ENCODE measurements at places on chromosomes 1 and 21. TPM values are rescaled to one million over a fixed set of nuclear protein-coding genes. Genes with fewer than 3 reads are reported as not detected.

GRCh38 chr1:2088458-2088857 is 38.2 kb downstream of the PRKCZ start:
- no peak for DNase-seq

DNA sequence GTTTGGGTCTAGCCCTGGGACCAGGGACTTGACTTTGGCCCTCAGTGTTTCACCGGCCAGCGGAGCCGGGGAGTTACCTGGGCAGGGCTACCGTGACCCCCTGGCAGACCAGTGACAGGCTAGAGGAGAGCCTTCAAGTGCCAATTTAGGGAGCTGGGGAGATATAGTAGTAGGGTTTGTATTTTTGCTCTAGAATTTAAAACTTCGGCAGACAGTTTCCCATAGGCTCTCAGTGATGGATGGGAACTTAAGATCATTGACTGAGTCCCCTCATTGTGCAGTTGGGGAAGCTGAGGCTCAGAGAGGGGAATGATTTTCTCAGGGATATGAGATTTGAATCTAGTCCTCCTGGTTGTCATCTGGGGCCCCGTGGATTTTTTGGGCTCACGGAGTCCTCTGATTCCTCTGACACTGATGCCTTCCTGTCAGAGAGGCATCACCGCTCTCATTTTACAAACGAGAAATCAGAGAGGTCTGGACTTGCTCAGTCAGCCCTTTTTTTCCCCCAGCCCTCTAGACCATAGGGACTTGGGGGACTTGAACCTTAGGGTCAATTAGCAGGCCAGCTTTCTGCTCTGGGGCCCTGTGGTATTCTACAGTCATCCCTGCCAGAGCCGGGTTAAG is 58.3 kb upstream of the ACOT11 start:
- DNase-seq = no peak

Gene HENMT1
- total RNA-seq = 7.0 TPM

Gene PPIE
- total RNA-seq = 36.3 TPM

Gene RGL1
- 52.6 TPM for total RNA-seq

- no peak for DNase-seq
Measured at GRCh38 chr21:41067709-41068108, 100.3 kb upstream of the BACE2 start.

Gene IBA57
- total RNA-seq = 13.5 TPM

- no peak for DNase-seq
Measured at GRCh38 chr1:42974767-42975437, 16.2 kb upstream of the SLC2A1 start.

DNA sequence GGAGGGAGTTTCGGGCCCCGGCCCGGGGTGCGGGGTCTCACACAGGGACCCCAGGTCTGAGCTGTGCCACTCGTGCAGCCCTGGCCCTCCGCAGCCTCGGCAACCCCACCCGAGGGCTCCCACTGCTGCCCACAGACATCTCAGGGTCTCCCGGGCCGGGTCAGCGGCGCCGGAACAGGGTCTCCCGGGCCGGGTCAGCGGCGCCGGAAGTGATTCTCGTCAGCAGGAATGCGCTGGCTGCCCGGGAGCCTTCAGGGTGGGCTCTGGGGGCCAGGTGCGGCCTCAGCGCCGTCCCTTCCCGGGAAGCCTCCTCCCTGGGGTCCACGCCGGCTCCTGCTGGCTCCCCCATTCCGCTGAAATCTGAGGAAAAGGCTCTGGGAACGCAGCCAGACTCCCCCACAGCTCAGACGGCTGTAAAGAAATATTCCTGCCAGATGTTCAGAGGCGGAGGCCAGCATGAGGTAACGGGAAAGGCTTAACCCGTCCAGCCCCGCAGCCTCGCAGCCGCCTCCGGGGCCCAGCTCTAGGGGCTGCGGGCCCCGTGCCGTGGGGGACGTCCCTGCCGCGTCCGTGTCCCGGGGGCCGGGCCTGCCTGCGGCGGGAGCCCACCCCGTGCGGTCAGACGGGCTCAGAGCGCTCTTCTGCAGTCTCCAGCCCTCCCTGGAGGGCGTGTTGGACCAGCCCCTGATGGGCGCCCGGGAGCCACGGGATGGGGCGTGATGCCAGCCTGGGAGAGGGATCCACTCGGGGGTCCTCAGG is 8.7 kb upstream of the COL6A1 start:
- DNase-seq = peak; percentile 69

DNA sequence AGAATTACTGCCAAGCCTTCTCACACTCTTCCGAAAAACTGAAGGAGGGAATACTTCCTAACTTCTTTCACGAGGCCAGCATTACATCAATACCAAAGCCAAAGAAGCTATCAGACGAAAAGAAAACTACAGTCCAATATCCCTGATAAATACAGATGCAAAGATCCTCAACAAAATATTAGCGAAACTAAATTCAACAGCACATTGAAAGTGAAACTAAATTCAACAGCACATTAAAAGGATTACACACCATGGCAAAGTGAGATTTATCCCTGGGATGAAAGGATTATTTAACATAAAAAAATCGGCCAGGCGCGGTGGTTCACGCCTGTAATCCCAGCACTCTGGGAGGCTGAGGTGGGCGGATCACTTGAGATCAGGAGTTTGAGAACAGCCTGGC is 176.8 kb downstream of the FAF1 start:
- DNase-seq = no peak

DNA sequence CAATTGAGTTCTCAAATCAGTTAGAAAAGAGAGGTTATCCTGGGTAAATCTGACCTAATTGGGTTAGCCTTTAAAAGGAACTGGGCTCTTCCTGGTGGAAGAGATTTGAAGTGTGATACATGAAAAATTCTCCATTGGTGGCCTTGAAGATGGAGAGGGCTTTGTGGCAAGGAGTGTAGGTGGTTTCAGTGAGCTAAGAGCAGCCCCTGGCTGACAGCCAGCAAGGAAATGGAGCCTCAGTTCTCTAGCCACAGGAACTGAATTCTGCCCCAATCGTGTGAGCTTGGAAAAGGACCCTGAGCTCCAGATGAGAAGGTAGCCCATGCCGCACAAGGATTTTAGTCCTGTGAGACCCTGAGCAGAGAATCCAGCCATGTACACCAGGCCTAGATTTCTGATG is 12.7 kb upstream of the HYI start:
- DNase-seq = no peak

DNA sequence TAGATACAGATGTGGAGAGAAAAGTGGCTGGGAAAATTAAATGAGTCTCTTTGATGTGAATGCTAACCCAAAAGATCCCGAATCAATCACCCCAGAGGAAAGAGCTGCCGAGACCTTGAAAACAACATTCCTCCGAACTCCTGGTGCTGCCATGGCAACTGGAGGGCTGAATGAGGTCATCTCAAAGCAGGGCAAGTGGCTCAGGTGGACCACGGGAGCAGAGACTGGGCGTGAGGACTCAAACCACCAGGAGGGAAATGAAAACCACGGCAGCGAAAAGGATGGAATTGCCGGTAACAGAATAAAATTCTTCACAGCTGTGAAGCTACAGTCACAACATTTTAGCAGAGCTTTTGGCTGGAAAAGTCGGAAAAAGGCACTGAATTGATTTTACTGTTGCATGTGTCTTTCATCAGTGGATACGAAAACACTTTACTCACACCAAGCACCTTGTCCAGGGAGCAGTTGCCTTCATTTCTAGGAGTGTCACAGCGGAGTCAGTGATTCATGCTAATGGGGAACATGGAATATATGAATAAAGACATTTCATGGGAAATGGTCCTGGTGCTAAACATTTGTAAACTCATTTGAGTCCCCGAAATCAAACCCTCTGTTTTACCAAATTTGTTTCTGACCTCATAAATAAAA is 23.2 kb upstream of the BECN2 start:
- DNase-seq = no peak

DNA sequence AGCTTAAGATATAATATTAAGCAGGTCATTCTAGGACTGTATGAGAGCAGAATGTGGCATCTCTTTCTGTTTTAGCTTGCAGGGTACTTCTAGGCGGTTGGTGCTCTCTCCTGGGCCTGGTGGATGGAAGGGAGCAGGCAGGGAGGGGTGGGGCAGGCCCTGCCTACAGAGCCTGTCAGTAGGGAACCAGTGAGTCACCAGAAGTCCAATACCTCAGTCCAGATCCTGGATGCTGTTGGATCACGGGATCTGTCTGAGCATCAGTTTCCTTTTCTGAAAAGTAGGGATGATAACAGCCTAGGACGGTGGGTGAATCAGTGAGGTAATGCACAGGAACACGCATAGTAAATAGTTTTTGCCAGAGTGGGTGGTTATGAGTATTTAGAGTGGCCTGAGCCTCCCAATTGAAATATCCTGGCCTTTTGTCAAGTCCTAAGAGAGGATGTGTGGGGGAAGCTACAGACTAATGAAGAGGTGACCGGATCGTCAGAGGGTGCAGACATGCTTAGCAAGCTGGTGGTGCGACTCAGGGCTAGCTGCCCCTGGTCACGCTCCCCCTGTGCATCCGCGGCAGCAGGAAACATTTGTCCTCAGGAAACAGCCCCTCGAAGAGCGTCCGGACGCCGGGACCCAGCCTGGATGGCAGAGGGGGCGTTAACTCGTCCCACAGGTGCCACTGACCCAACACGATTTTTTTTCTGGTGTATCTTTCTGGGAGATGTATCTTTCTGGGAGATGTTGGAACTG is 23.9 kb downstream of the NAV1 start:
- no peak for DNase-seq

- no peak for DNase-seq
Measured at GRCh38 chr1:53966794-53967193, 20.6 kb downstream of the LRRC42 start.

Gene ZC3H12A
- 10.2 TPM for total RNA-seq

- DNase-seq = no peak
Measured at GRCh38 chr1:113508364-113509164, 118.2 kb downstream of the MAGI3 start.

Gene SH2D2A
- 1.7 TPM for total RNA-seq

DNA sequence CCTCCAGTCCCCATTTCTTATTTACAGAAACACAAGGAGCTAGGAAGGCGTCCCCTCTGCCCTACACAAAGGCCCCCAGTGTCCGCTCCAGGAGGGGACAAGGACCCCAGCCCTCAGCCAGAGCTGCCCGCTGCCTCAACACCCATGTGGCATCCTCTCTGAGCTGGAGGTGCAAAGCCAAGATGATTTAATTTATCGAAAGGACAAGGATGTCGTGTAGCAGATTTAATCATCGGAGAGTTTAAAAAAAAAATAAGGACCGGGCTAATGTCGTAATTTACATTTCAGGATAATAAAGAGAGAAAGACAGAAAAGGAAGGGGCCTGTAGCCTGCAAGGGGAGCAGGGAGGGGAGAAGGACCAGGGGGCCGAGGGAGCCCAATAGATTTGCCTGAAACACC is 68.3 kb upstream of the CASZ1 start:
- no peak for DNase-seq

Gene CD247
- 5.3 TPM for total RNA-seq

Gene LCE1C
- not detected for total RNA-seq

Gene TNFSF4
- 1.3 TPM for total RNA-seq

Gene AADACL3
- total RNA-seq = not detected

Gene DISC1
- total RNA-seq = 3.9 TPM

DNA sequence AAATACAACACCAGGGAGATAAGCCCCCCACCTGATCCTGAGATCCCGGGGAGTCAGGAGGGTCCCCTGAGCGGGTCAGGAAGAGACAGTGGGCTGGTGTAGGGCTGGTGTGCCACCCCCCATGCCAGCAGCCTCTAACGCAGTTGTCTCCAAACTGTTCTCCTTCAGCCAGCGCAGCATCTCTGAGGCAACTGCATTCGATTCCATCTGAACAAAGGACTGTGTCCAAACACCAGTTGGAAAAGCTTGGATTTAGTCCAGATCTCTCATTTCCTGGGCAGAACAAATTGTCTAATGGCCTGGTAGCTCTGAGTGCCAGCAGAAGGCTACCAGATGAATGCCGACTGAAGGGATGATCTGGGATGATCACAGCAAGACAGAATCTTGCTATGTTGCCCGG is 44.1 kb upstream of the EIF4G3 start:
- no peak for DNase-seq

Gene ELF3
- total RNA-seq = 77.6 TPM

GRCh38 chr1:175338387-175339135 is 146.0 kb upstream of the KIAA0040 start:
- DNase-seq = no peak

All from left lung (tissue), 14 donors.